ENCODE measurements at places on chromosomes 7 and 10. TPM values are rescaled to one million over a fixed set of nuclear protein-coding genes. Genes with fewer than 3 reads are reported as not detected.

The CCDC7 gene
- 7.7 TPM for total RNA-seq

The PAPSS2 gene
- 1.3 TPM for total RNA-seq

DNA sequence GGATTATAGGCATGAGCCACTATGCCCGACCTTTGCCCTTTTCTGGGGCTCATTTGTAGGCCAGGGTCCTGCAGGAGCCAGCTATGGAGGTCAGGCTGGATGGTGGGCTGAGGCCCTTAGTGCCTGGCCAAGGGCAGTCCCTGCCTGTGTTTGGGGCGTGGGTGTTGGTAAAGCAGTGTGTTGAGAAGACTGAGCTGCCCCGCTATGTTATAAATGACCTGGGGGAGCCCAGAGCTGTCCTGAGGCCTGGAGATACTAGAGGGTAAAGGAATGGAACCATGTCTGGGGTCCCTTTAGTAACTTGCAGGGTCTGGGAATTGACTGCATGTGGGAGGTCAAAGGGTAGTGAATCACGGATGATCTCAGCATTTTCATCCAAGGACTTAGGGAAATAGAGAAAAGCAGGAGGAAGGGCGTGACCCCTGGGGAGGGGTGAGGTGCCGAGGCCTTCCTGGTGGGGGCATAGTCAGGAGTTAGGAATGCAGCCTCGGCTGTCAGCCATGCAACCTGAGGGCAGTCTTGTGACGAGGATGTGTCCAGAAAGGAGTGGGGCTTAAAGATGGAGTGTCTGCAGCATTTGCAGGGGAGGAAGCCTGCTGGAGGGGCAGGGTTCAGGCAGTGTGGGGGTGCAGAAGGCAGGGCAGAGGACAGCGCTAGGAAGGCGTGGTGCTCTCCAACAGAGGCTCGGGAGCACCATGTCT lies 31.5 kb downstream of the TMEM248 start:
- H3K27ac ChIP-seq = peak overlapping the region; percentile 27
- no peak for DNase-seq
- no peak overlapping the region for H3K4me3 ChIP-seq
- H3K4me1 ChIP-seq = peaks cover 8% of the 10 kb centered on the region

GRCh38 chr10:112374724-112375541 lies 1.0 kb downstream of the ACSL5 start:
- H3K4me1 ChIP-seq = peaks cover 24% of the 10 kb centered on the region
- no peaks in the 10 kb centered on the region for H3K27me3 ChIP-seq
- H3K4me3 ChIP-seq = peak overlapping the region; percentile 62
- DNase-seq = no peak
- H3K27ac ChIP-seq = peak overlapping the region; percentile 91

- H3K27ac ChIP-seq = no peak overlapping the region
- peaks cover 26% of the 10 kb centered on the region for H3K36me3 ChIP-seq
- no peak for DNase-seq
- no peak overlapping the region for H3K4me3 ChIP-seq
- peaks cover 21% of the 10 kb centered on the region for H3K4me1 ChIP-seq
- no peaks in the 10 kb centered on the region for H3K27me3 ChIP-seq
These were observed 5.7 kb upstream of the ARPC1B start for GRCh38 chr7:99368750-99369389.

The MUC3A gene
- total RNA-seq = 1.2 TPM

GRCh38 chr10:97584060-97584797 lies at the start of gene HOGA1:
Gene HOGA1, plus strand, starts transcription at chr10:97584389. Its CDS starts 315 bp downstream, at chr10:97584704.
- no peaks in the 10 kb centered on the region for H3K27me3 ChIP-seq
- H3K27ac ChIP-seq = no peak within 1 kb of the TSS
- peak; percentile 71 for DNase-seq
- H3K36me3 ChIP-seq = no peaks in the 10 kb centered on the region
- no peaks in the 10 kb centered on the region for H3K4me1 ChIP-seq

DNA sequence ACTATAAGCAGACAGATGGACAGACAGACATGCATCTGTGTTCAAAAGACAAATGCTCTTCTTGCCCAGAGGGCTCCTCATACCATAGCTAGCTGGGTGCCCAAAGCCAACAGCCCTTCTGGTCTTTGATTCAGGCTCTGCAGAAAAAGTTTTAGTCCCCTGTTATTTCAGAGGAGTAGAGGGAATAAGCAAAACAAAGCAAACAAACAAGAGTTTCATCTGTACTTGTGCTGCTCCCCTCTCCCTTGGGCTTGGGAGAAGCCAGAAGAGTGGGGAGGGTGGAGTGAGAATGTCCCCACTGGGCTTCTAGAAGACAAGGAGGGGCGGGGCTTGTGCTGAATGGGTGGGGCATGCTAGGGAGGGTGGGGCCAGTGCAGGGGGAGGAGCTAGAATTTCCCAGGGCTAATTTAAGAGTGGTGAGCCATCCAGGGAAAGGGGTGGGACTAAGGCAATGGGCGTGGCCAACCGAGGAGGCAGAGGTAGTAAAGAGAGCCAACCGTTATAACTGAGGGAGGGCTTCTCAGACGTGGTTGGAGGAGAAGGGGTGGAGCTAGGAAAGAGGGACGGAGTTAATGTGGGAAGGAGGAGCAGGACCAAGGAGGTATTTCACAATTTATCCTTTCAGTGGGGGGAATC lies 101.2 kb upstream of the MGMT start:
- H3K4me3 ChIP-seq = no peak overlapping the region
- H3K27ac ChIP-seq = no peak overlapping the region
- no peaks in the 10 kb centered on the region for H3K27me3 ChIP-seq

The SPDYE18 gene
- not detected for total RNA-seq

The PCGF5 gene
- 78.2 TPM for total RNA-seq

The ATG9B gene
- 0.55 TPM for total RNA-seq

DNA sequence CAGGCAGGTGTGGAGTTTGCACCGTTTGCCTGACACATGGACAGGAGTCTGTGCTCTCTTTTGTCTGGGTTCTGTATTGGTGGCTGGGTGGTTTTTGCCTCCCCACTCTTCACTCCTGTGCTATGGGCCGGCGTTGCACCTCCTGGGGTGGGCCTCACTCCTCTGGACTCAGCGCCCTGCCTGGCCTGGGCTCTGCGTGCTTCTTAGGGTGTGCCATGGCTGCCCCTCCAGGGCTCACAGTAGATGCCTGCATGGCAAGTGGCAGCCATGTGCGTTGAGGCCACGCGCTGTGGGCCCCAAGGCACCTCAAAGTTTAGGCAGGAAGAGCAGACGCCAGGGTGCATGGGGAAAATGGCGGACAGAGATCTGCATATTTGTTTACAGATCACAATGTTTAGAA lies 319.8 kb downstream of the ADARB2 start:
- peak; percentile 13 for DNase-seq
- H3K36me3 ChIP-seq = no peaks in the 10 kb centered on the region
- peaks cover 54% of the 10 kb centered on the region for H3K27me3 ChIP-seq
- H3K4me1 ChIP-seq = peaks cover 22% of the 10 kb centered on the region

The PON1 gene
- total RNA-seq = not detected

DNA sequence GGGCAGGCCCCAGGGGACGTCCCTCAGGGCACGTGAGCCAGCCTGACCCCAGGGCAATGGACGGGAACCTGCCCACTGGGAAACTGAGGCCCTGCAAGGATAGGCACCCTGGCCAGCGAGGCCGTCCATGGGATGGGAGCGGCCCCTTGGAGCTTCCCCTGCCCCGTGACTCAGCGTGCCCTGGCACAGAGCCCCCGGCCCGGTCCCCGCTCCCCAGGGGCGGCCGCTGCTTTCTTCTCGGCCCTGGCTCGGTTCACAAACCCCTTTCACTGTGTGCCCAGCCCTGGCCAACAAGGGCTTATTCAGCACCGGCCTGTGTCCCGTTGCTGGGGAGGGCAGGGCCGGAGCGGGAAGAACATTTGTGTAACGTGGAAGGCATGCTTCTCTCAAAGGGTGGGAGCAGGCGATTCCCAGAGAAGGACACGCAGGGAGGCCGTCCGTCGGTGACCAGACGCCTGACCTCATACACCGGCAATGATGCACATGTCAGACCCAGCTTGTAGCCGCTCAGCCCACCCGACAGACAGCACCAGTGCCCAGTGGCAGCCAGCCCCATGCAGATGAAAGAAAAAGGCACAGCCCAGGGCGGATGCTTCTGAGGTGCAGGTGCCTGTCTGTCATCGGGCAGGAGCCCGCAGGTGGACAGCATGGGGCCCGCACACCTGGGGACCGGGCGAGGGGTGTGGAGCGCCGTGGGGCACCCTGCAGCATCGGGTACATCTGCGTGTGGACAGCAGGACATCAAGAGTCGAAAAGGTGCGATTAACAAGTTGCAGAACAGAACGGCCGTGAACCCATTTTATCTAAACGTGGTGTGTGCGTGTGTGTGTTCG lies 94.5 kb downstream of the PDGFA start:
- no peak for DNase-seq
- no peaks in the 10 kb centered on the region for H3K36me3 ChIP-seq
- H3K4me3 ChIP-seq = no peak overlapping the region
- H3K4me1 ChIP-seq = peaks cover 7% of the 10 kb centered on the region
- no peaks in the 10 kb centered on the region for H3K27me3 ChIP-seq

DNA sequence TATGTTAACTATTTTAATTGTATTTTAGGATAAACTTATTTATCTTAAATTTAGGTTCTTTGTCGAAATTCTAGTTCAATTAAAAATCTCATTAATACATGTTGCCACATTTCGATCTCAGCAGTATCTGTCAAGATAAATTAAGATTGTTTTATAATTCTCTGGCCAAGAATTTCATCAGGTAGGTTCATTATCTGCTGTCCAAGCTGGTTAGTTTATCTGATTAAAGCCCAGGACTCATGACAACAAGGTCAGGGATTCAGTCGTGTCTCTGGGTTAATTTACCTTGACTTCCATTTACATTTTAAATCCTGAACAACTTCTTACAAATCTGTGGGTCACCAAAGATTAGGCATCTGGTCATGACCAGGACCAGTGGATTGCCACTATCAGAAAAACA lies 7.6 kb downstream of the STEAP4 start:
- H3K4me1 ChIP-seq = no peaks in the 10 kb centered on the region
- DNase-seq = no peak
- no peaks in the 10 kb centered on the region for H3K27me3 ChIP-seq
- H3K4me3 ChIP-seq = no peak overlapping the region
- H3K27ac ChIP-seq = no peak overlapping the region

DNA sequence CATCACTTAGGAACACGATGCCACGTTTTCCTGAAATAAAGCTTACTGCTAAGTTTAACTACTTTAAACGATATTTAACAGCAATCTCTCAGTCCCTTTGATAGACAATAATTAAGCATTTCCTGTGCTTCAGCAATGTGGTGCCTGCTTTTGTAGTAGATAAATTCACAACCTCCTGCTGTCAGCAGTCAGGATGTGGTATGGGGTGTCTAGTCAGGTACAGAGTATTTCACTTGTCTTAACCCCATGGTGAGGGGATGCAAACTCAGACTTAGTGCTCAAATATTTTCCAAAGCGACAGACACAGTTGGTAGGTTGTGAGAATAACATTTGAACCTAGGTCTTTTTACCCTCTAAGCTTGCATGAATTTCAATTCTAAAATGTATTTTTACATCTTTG lies 526.2 kb upstream of the PFKP start:
- no peaks in the 10 kb centered on the region for H3K27me3 ChIP-seq
- no peak for DNase-seq
- H3K4me3 ChIP-seq = no peak overlapping the region
- no peak overlapping the region for H3K27ac ChIP-seq

The CH25H gene
- 26.3 TPM for total RNA-seq

The CLDN4 gene
- total RNA-seq = 15.6 TPM

DNA sequence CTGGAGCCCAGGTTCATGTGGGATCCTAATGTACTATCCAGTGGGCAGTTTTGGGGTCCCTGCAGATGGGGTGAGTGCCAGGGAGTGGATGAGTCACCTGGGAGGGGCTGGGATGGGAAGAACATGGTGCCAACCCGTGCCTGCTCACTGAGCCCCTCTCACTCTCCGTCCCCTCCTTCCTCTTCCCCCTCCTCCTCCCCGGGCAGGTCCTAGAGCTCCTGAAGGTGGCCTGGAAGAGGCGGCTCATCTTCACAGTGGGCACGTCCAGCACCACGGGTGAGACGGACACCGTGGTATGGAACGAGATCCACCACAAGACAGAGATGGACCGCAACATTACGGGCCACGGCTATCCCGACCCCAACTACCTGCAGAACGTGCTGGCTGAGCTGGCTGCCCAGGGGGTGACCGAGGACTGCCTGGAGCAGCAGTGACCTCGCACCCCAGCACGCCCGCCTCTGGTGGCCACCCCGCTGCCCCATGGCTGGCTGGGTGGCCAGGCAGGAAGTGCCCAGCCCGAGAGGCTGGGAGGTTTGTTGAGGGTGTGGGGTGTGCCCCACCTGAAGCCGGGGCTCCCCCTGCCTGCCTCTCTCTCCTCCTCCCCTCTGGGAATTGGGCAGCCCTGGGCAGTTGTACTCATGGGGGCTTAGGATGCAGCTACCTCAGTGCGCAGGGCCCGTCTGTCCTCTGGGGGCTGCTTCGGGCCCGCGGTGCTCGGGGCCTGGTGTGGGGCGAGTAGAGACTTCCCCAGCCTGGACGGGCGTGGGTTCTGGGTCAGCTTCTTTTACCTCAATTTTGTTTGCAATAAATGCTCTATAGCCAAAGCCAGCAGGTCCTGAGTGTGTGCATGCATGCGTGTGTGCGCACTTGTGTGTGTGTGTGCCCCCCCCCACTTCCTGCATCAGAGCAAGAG lies 4.9 kb upstream of the UPK3B start:
- no peak overlapping the region for H3K4me3 ChIP-seq
- peaks cover 10% of the 10 kb centered on the region for H3K4me1 ChIP-seq
- H3K36me3 ChIP-seq = peaks cover 64% of the 10 kb centered on the region
- no peak overlapping the region for H3K27ac ChIP-seq
- no peaks in the 10 kb centered on the region for H3K27me3 ChIP-seq

DNA sequence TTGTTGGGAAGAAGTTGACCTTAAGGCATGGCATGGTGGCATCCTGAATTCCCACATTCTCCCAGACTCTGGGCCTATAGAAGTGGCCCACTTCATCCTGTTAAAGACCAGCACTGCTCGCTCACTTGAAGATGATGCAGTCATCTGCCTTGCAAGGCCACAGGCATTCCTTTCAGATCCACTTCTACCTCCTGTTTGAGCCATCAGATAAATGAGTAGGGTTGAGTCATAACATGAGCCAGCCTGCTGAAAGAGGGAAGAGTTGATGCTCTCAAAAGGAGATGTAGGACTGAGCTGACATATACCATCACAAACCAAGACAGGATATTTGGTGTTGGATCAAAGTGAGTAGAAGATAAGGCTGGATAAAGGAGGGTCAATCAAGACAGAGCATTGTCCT lies 1.5 kb upstream of the EBLN1 start:
- DNase-seq = no peak
- H3K4me1 ChIP-seq = no peaks in the 10 kb centered on the region
- no peak overlapping the region for H3K4me3 ChIP-seq
- no peaks in the 10 kb centered on the region for H3K27me3 ChIP-seq

- H3K36me3 ChIP-seq = no peaks in the 10 kb centered on the region
- peak overlapping the region; percentile 63 for H3K4me3 ChIP-seq
- no peak for DNase-seq
- peaks cover 32% of the 10 kb centered on the region for H3K4me1 ChIP-seq
- peaks cover 16% of the 10 kb centered on the region for H3K27me3 ChIP-seq
- peak overlapping the region; percentile 100 for H3K27ac ChIP-seq
These were observed 2.5 kb downstream of the TNRC18 start for GRCh38 chr7:5420881-5421713.

DNA sequence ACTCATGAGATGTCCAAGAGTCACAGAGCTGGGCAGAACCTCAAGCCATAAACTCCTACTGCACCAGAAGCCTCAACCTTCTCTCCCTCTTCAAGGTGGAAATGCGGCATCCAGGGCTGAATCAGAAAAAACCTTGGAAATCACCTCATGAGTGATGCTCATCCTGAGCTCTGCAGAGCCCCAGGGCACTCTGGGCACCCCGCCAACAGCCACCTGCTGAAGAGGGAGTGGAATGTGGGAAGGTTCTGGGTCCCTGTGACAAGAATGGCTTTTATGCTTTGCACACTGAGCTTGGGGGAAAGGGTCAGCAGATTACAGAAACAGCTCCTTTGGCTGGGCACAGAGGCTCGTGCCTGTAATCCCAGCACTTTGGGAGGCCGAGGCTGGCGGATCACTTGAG lies 18.8 kb downstream of the NUDT1 start:
- DNase-seq = peak; percentile 44
- H3K36me3 ChIP-seq = peaks cover 64% of the 10 kb centered on the region
- no peaks in the 10 kb centered on the region for H3K27me3 ChIP-seq
- no peaks in the 10 kb centered on the region for H3K4me1 ChIP-seq
- no peak overlapping the region for H3K27ac ChIP-seq
- no peak overlapping the region for H3K4me3 ChIP-seq

The MLLT10 gene
- total RNA-seq = 34.4 TPM

Data from stomach (tissue), 19 donors.